HFFc6 (cell line): ENCODE measurements at places on chromosomes 12 and 14. TPM values are rescaled to one million over a fixed set of nuclear protein-coding genes. Genes with fewer than 3 reads are reported as not detected.
A peak's percentile ranks its signal among the peaks of the same experiment; 100 is the strongest.

DNA sequence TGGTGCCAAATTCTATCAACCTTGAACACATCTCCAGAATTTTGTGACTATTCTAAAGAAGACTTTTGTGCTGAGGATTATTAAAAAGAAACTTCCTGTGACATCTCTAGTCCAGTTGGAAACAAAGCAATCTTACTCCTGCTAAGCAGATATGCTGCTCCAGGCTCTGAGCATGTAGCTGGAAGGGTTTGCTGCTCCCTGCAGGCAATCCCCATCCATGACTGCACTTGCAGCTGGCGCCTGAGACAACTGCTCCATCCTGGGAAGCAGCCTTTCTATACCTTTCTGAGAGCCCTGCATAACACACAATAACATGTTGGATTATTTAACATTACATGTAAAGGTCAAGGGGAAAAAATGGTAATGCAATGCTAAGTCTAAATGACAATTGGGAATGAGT, 105.1 kb downstream of the NDUFA12 start:
- no peak for DNase-seq

- no peak for DNase-seq
Measured at GRCh38 chr12:130799051-130799450, 40.0 kb downstream of the STX2 start.

DNA sequence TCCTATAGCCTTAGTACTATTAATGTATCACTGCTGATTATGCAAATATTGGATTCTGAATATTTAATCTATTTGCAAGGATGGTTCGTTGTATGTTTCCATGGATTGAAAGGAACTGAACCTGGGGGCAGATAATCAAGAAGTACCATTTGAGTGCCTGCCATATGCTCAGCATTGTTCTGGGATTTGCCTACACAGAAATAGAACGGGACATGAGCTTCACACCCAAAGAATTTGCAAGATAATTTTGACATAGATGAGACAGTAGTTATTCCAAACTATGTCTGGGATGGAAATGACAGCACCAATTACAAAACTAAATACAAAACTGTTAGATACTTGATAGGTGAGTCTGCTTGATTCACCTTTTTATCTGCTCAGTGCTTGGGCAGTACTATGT, 132.7 kb upstream of the NPAS3 start:
- DNase-seq, result no peak

- peak; percentile 60 for DNase-seq
Measured at GRCh38 chr12:76242813-76243550, 105.2 kb downstream of the BBS10 start.

DNA sequence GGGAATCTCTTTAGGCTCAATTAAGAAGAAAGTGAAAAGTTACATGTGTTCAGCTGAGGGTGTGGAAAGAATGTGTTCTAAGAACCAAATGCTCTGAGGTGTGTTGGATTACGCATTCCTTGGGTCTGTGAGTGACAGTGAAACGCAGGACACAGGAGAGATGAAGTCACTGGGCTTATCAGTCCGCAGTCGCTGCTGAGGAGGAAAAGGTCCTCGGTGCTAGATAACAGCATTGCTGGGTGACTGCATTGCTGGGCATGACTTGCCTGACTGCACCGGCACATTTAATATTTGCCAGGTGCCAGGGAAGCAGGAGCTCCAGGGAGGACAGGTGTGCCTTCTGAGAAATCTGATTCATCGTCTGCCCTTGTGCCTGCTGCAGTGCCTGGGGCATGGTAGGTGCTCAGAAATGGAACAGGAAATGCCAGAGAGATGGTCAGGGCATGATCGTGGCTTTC, 64.4 kb upstream of the FZD10 start:
- no peak for DNase-seq

DNA sequence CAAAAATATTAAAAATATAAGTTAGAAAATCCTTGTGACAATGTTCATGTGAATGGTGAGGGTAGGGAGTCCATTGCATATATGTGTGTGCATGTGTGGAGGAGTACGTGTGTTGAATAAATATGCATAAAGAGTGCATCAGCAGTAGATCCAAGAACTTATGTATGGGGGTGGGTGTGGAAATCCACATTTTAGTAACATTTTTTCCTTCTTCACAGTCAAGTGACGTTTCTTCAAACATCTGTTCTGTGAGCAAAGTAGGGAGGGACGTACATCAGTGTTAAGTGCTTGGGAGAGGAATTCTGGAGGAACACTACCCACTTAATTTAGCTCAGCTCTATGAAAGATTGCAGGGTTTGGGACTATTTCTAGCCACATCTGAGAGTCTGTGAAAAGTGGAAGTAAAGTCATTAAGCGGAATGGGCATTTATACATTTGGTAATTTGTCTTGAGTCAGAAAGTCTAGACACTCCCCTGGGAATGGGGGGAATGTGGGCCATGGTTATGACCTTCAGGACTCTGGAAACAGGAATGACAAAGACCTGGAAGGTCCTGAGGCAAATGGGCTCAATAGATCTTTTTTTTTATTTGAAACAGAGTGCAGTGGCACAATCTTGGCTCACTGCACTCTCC, 156.4 kb upstream of the PLXNC1 start:
- DNase-seq, result no peak

- DNase-seq, result no peak
Measured at GRCh38 chr14:98181241-98181640, 1090.8 kb downstream of the BCL11B start.

DNA sequence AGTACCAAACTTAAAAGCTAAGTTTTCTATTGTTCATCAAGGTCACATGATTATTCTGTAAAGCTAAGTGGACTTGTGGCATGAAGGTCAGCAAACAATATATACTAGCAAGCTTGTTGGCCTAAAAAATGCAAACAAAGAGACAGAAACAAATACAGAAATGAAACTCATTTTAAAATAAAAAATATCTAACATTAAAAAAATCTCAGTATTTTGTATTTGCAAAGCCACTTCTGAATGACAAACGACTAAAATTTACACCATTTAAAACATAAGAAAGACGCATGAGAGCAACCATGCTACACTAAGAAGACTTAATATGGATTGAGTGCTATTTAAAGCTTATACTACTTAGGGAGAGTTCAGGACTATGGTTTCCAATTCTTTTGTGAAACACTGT, 72.8 kb upstream of the BBS10 start:
- no peak for DNase-seq

DNA sequence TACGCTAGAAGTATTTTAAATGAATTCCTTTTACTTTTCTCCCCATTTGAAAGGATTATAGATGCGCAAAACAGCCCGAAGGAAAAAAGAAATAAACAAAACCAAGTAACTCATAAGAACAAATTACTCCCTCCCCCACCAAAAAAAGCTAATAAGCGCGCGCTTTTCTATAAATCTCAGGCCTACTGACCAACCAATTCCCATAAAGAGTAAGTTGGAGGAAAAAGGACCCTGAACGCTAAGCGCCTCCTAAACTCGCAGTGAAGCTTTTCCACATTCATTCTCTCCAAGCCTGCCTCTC, 588 bp downstream of the MBIP start:
- DNase-seq, result no peak

DNA sequence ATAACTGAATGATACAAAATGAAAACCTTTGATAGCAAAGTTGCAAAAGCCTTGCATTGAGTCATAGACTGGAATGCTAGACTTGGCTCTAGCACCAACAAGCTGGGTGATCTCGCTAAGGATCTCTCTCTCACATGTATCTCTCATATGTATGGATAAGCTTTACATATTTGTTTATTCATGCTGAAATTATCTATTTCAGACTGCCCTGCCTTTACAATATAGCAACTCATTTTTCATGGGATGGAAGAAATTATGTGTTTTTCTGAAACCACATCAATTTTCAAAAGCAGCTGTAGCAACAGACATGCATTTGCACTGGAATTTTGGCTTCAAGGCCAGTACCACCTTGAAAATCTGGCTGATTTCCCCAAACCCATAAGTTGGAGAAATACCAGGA, 11.4 kb downstream of the RERG start:
- peak; percentile 17 for DNase-seq

LBHD2 gene
- total RNA-seq, result not detected in 2 replicates

B3GNT4 gene
- total RNA-seq, result 0.13 TPM in 1 of 3 replicates, not detected in the others

GRCh38 chr12:52606581-52607218, 5.4 kb upstream of the KRT72 start:
- no peak for DNase-seq

SDSL gene
- 10.7 to 14.2 TPM (median 11.8 TPM) in 3 replicates for total RNA-seq

DNA sequence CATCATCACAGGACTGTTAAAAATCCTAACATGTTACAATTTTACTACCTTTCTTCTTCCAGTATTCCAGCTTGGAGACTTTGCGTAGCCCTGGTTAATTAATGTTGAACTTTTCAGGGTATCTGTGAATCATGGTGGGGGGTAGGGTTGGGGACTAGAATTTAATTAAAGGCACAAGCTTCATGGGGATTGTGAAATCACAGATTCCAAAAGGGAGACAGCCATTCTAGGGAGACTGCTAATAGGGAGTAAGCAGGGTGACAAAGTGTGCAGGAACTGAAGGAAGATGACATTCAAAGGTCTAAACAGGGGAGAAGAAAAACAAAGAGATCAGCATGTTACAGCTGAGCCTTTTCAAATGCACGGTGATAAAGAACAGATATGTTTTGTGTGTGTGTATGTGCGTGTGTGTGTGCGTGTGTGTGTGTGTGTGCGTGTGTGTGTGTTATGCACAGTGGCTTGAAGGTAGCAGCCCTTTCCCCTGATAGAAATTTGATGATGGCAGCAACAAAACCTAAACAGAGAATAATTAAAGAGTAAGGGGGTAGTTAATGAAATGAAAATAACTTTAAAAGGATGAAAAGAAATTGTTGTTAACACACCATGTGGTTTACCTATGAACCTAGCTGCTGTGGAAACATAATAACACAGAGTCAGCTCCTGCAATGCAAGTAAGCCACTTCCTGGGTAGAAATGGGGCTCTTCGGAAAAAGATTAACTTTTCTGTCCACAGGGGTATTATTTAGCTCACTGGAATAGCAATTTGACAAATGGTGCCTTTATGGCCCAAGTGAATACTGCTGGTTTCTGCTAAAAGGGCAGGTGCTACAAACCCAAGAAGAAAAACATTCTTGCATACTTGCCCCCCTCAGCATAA, 581.7 kb downstream of the DIO2 start:
- DNase-seq, result no peak

GRCh38 chr12:57771236-57771872, 551 bp downstream of the METTL1 start:
- peak; percentile 80 for DNase-seq

GNB3 gene
- 4.2 to 7.2 TPM (median 5.3 TPM) in 3 replicates for total RNA-seq

GPHN gene
- 13.1 to 15.5 TPM (median 13.8 TPM) in 3 replicates for total RNA-seq

DNA sequence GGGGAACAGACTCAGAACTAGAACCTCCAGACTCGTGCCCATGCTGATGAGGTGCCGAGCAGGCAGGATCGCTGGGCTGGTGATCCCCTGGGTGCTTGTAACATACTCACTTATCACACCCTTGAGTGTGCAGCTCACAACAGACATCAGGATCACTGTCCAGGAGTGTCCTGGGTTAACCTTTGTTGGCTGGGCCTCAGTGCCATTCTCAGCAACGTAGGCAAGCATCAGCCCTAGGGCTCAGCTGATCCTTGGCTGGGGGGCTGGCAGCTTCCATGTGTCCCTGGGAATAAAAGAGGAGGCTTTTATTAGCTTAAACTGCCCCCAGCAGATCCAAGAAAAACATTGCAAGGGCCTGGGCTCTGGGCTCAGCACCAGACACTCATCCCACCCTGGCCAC, 1.6 kb downstream of the TMEM229B start:
- DNase-seq, result no peak

DNA sequence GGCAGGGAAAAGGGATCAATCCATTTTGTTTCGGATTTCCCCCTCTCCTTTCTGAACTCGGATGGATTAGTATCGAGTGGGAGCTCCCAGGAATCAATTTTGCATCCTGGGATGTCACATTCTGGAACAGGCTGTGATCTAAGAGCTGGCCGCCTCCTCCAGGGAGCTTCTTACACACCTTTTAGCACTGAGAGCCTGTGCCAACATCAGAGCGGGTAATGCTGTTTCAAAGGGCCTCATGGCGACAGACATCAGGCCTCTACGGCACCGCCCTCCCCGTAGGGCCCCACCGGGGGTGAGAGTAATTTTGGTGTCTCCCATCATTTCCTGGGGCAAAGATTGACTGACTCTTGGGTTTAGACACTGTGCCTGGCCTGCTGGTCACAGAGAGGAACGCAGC, 2.7 kb downstream of the GALNT9 start:
- DNase-seq, result no peak

MAPK1IP1L gene
- total RNA-seq, result 111 and 122 TPM in 2 replicates

- DNase-seq, result no peak
Measured at GRCh38 chr14:20583908-20584307, 3.9 kb downstream of the RNASE11 start.

BHLHE41 gene
- 11.5 and 14.6 TPM in 2 replicates for total RNA-seq

SLC25A47 gene
- total RNA-seq, result not detected in 3 replicates

AICDA gene
- not detected in 2 replicates for total RNA-seq

CRACR2A gene
- total RNA-seq, result 0.05 to 0.37 TPM (median 0.09 TPM) in 3 replicates

- DNase-seq, result peak; percentile 95
Measured at GRCh38 chr12:105226219-105226618, 9.8 kb downstream of the APPL2 start.

DNA sequence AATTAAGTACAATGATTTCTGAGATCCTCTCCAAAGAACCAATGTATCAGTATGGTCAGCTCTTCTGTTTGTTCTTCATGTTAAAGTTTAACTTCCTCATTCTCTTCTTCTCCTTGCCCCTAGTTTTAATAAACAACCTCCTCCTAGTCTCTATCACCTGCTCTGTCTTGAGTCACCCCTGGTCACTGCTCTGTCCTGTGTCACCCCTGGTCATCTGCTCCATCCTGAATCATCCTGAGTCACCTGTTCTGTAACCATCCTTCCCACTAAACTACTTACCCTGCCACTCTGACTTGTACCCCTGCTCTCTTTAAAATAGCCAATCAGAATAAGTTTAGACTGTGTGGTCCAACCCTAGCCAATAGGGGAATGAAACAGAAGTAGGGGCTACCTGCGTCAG, 100.5 kb downstream of the ALG10B start:
- DNase-seq, result no peak

DNA sequence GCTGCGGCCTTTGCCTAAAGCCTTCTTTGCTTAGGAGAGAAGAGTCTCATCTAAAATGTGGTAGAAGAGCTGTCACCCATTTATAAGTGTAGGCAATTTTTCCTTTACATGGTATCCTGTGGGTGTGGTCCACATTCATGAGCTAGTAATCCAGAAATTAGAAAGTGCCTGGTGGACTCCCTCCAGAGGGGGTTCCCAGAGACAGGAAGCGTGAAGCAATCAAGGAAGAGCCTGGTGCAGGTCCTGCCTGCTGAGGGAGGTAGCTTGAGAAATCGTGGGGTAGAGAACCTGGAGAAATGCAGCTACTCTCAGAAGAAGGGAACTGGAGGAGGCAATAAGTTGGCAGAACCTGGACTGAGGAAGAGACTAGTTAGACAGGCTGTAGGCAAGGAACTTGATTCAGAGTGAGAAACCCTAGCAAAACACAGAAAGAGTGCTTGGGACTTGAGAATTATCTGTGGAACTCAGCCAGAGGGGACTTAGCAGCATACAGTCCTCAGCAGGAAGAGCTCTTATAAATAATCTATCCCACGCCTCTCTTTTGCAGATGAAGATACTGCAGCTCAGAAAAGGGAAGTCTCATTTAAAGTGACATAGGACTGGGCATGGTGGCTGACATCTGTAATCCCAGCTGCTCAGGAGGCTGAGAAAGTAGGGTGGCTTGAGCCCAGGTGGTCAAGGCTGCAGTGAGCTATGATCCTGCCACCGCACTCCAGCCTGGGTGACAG, 182.4 kb upstream of the CCND2 start:
- no peak for DNase-seq
